ENCODE measurements at places on chromosomes 7 and 10.

DNA sequence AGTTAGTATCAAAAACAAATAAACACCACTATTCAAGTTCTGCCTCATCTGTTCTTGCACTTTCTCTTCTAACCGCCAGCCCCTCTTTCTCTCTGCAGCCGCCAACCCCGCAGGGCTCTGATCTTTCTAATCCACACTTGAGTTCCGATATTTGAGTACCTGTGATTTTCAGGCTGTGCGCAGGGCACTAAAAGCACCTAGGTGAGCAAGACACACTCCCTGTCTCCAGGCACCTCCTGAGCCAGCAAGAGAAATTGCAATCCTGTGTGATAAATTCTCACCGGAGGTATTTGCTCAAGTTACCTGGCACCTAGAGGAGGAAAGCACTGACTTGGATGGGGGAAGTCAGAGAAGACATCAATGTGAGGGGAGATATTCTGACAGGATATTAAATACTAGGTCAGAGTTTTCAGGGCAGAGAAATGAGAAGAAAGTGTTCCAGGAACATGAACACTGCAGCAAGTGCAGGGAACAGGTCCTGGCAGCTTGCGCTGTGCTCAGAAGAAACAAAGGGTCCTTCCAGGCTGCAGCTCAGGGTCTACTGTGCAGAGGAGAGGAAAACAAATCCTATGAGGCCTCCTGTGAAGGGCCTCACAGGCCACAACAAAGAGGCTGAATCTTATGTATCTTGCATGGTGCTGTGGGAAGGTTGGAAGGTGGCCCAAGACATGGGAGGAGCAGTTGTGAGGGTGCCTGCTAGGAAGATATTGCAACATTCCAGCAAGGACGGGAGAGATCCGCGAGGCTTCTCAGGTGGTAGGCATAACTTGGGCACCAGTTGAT lies 568.7 kb upstream of the MGMT start:
- no peak for DNase-seq

DNA sequence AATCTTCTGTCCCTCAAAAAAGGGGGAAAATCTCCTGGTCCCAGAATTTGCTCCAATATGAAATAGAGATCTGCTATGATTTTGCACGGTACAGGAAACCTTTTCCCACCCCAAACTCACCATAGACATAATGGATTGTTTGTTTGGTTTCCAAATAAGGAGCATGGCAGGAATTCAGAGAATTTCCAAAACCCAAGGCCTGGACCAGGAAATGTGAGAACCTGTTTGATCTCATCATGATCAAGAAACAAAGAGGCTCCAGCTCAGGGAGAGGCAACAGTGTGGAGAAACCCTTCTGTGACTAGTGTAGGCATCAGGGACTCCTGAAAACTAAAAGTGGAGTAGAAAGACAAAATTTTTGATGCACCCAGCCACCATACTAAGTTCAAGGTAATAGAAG lies 1548.1 kb upstream of the LRRTM3 start:
- DNase-seq = no peak

- DNase-seq = no peak
Observed at GRCh38 chr10:16712883-16713282, 104.3 kb downstream of the RSU1 start.

- DNase-seq = no peak
Observed at GRCh38 chr7:44074349-44074695, 8.0 kb downstream of the POLM start.

GRCh38 chr10:89785095-89785494 lies 83.7 kb downstream of the KIF20B start:
- no peak for DNase-seq

DNA sequence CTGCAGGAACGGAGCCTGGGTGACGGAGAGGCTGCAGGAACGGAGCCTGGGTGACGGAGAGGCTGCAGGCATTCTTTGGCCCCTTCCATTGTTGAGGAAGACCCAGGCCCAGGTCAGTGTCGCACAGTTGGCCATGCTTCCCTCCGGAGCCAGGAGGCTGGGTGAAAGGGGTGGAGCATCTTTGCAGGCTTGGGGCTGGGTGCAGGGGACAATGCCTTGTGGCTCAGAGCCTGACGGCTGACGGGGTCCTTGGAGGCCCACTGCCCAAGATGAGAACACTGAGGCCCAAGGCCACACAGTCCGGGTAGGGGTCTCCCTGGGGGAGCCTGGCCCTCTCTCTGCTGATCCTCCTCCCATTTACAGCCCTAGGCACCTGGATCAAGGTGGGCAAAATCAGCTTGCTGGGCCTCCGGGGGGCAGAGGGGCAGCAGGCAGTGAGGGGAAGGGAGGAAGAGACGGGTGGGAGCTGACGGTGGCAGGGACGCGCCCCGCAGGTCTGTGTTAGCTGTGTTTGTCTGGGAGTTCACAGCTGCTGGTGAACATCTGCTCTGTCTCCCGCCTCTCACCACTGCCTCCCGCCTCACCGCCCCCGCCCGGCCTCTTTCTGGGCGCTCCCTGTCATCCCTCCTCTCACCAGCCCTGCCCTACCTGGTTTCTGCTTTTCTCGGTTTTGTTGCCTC lies 30.6 kb upstream of the PCBD1 start:
- no peak for DNase-seq

GRCh38 chr10:66627156-66627555 lies 298.7 kb upstream of the LRRTM3 start:
- DNase-seq = no peak

- DNase-seq = no peak
Observed at GRCh38 chr10:63383141-63383540, 82.6 kb downstream of the JMJD1C start.

- DNase-seq = peak; percentile 9
Observed at GRCh38 chr7:105429746-105430612, 41.3 kb upstream of the SRPK2 start.

DNA sequence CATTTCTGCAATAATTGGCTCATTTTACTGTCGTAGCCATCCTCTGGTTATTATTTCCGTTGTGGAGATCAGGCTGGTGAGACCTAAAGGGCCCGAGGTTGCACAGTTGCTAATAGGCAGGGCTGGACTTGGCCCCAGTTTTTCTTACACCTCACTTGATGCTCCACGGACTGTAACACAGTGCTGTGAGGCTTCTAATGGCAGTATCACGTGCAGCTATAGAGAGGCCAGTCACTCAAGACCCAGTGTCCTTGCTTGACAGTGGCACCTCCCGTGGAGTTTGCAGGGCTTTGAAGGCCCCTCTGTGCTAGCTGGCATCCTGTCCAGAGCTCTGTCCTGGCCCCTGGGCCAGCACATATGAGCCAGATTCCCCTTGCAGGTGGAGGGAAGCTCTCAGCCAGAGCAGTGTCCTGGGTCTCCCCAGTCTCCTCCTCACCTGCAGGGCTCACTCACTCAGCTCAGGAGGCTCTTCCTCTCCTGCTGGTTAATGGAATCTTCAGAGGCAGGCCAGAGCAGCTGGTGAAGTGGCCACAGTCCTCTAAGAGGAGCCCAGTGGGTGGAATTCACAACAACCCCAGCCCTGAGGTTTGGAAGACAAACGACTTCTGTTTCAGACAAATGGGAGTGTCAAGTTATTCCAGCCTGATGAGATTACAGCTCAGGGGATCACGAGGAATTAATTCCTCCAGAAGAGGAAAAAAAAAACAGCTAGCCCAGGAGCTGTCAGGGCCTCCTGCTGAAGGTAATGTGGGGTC lies 114.2 kb upstream of the FAM180A start:
- no peak for DNase-seq

DNA sequence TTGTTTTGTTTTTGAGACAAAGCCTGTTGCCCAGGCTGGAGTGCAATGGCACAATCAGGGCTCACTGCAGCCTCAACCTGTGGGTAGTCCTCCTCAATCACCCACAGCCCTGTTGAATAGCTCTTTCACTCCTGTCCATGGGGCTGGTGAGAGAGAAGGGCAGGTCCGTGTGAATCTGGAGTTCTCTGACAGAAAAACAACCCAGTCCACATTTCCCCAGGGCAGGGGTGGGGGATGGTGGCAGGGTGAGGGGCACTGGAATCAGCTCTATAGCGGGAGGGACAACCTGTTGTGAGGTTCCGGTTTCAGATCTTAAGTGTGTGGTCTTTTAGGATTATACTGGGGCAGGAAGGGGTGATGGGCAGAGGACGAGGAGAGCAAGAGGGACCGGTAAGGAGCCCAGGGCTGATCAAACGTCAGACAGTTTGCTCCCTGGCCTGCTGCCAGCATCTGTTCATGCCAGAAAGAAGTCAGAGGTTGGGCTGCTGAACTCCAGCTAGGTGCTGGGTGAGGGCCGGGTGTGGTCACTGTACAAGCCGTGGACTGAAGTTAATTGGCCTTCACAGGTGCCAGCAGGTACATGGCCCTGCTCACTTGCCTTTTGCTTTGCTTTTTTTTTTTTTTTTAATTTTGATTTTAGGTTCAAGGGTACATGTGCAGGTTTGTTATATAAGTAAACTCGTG lies 33.2 kb upstream of the MKRN1 start:
- no peak for DNase-seq

- DNase-seq = no peak
Observed at GRCh38 chr7:13032084-13032483, 344.7 kb downstream of the ARL4A start.

GRCh38 chr7:157474685-157475084 lies 137.9 kb downstream of the DNAJB6 start:
- no peak for DNase-seq

GRCh38 chr7:43888993-43889945 lies 17.1 kb downstream of the URGCP start:
- DNase-seq = no peak

DNA sequence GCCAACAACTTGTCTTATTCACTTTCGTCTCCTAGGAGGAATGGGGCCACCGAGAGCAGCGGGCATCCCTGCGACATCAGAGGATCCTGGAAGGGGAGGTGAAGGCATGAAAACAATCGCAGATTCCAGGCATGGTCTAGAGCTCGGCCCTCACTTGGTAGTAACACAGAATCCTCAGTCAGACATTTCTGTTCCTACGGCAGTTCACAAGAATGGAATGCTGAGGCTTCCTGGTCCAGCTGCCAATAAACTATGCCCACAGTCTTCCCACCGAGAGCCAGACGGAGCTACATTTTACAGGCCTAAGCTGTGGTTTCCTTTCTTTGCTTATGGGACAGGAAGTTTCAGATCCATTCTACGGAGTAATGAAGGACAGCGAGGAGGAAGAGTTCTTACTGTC lies 75.8 kb downstream of the OR13A1 start:
- no peak for DNase-seq

DNA sequence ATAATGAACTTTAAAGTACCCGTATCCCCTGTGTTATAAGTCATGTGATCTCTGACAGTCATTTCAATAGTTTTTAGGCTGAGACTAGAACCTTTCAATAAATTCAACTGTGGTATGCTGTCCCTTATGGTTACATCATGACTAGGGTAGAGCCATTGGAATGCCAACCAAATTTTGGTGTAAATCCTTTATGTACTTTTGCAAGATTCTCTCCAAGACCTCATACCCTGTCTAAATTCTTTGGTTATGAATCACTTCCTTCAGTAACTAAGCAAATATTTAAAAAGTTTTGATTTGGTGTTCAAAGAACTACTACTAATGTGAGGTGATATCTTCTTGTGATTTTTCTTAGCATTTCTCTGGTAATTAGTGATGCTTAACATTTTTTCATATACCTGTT lies 20.8 kb upstream of the OR6B1 start:
- no peak for DNase-seq

DNA sequence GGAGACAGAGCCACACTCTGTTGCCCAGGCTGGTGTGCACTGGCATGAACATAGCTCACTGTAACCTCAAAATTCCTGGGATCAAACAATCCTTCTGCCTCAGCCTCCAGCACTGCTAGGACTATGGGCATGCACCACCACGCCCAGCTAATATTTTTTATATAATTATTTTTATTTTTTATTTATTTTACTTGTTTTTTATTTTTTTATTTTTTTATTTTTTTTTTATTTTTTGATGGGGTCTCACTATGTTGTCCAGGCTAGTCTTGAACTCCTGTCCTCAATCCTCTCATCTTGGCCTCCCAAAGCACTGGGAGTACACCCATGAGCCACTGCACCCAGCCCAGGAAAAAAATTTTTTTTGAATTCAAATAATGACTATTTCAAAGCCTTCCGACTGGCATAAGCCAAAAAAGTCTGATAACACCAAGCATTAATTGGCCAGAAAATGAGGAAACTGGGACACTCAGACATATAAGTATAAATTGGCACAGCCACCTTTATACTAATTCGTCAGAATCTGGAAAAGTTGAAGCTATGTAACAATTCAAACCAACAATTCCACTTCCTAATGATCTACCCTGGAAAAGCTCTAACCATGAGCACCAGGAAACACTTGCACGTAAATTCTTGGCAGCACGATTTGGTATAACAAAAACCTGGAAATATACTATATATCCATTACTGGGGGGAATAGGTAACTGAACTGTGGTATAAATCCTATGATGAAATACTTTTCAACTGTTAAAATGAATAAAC lies 6.3 kb downstream of the ZC3HAV1 start:
- DNase-seq = no peak

DNA sequence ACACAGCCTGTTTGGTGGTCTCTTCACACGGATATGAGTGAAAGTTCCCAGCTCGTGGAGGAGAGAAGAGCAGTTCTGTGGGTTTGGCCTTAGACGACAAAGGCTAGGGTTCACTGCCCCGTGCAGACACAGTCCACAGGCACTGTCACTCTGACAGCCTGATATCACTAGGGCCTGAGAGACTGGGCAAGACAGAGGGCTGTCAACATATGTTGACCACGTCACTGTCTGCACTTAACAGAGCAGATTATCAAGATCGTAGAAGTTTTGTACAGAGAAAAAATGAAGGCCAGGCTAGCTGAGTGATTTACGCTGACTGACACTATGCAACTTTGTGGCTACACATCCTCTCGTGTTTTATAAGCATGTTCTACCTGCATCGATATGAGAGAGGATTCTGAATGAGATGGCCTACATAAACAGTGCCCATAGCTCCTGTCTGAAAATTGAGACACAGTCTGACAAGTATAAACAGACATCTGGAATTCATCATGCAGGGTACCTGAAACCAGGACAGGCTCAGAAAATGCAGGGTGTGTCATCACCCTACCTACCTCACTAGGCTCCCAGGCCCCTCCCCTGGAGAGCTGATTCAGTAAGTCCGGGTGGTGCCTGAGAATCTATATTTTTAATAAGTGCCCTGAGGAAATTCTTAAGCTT lies 120.0 kb downstream of the SGMS1 start:
- DNase-seq = no peak

GRCh38 chr7:20513341-20513740 lies 102.1 kb upstream of the ABCB5 start:
- DNase-seq = no peak

DNA sequence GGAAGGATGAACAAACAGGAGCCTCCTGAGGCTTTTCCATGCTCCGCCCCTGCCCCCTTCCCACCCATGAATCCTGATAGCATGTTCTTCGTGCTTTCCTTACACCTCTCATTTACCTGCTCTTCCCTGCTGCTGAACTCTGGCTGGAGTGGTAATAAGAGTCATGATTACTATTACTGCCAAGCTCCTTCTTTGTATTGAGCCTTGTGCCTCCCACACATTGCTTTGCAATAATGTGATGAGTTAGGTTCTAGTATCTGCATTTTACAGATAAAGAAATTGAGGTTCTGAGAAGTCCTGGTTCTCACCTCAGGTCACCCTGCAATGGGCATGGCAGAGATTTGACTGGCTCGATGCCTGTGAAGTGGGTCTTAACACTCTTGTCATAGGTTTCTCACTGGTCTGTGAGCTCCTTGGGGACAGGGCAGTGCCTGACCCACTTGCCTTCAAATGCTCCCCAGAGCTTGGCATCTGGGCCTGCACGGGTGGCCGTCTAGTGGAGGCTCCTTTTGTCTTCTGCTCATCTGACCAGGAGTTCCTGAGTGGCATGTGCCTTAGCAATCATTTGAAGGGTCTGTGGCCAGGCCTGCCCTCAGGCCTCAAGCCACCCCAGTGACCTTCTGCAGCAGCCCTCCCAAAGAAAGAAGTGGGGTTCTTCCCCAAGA lies 309.2 kb upstream of the ZMIZ1 start:
- DNase-seq = no peak

All from stimulated activated CD4-positive, alpha-beta T cell treated with anti-CD3 and anti-CD28 coated beads, Interleukin-1b, Interleukin-23, amount 100 ng/mL, for 1 hour (primary cell).